ENCODE measurements at places on chromosomes 13 and 19. TPM values are rescaled to one million over a fixed set of nuclear protein-coding genes. Genes with fewer than 3 reads are reported as not detected.

DNA sequence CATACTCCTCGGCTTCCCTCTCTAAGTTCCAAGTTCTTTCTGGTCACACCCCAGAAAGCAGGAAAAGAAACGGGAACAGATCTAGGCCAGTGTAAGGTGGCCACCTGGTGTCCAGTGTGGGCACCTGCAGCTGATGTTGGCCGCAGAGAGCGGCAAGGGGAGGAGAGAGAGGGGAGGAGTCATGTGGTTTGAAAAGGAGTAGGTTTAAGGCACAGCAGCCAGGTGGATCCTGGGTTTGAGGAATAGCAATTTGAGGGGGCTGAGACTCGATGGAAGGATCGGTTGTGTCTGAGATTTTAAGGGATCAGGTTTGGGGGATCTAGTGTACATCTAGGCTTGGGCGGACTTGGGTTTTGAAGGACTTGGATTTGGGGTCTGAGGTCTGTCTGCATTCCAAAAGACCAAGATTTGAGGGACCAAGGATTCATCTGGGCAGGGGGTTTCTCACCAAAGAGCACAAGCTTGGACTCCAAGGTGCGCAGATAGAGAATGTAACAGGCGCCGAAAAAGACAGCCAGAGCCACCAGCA, 1.2 kb downstream of the RABAC1 start:
- DNase-seq: peak; percentile 88

DNA sequence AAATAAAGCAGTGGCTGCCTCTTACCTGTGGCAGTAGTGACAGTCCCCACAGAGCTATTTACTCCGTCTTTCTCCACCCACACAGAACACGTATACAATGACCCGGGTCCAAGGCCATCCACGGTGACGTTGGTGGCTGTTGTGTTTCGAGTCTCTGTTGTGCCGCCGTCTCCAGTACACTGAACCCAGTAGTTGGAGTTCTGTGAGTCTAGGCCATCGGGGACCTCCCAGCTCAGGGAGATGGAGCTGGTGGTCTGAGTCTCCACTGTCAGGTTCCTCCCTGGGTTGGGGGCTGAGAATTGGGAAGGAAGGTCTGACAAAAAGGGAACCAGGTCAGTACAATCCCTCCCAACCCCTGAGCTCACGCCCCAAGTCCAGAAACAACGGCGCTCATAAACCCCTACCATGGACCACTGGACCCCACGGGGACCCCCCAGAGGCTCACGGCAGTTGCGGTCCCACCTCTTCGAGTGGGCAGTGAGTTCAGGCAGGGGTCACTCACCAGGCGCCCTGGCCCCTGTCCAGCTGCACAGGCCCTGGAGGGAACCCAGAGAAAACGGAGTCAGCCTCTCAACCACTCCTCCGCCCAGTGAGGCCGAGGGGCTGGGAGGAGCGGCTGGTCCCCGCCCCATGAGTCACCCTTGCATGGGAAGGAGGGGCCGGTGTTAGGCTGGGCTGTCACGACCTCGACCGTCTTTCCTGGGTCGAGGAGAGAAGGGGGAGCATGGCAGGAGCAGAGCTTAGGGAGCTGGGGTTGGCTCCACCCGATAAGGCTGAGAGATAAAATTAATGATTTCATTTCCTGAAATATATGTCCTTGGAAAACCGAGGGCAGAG, 2.4 kb downstream of the PTPRH start:
- peak; percentile 45 for DNase-seq

ZNF699 gene
- 7.3 TPM for polyA plus RNA-seq

DNA sequence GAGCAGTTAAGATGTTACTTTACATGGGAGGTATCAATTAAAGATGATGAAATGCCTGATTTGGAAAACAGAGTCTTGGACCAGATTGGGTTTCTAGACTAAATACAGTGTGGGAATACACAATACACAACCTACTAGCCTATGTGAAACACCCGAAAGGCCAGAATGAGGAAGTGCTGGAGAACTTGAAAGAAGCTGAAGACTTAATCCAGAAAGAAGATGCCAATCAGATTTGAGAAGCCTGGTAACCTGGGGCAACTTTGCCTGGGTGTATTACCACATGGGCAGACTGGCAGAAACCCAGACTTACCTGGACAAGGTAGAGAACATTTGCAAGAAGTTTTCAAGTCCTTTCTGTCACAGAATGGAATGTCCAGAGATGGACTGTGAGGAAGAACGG, 43.2 kb downstream of the N4BP2L1 start:
- DNase-seq: no peak

GRCh38 chr13:109922518-109922917, 136.1 kb upstream of the IRS2 start:
- no peak for DNase-seq

- no peak for DNase-seq
Measured at GRCh38 chr13:40668335-40668734, 1.9 kb upstream of the FOXO1 start.

Measured in renal pelvis (tissue), 12 donors.